Uterus (tissue), 4 donors: ENCODE measurements at places on chromosomes 4 and X.

GRCh38 chr4:168514249-168514852, 17.5 kb downstream of the PALLD start:
- DNase-seq: no peak

DNA sequence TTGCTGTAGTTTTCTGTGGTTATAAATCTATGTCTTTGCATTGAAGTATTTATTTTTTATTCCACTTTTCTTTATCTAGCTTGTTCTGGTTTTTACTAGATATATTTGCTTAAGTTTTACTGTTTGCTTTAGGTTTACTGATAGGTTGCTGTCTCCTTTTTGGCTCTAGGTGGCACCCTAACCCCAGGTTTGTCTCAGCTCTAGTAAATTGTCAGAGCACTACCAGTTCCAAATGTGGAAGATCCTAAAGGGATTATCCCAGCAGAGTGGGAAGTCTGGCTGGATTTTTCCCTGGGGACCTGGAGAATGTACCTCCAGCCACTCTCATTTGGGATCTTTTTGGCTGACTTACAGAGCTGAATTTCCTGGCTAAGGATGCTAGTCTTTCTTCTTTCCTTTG, 106.1 kb downstream of the PBDC1 start:
- peak; percentile 28 for DNase-seq

- DNase-seq: no peak
Observed at GRCh38 chr4:26896636-26897035, 36.0 kb downstream of the STIM2 start.

DNA sequence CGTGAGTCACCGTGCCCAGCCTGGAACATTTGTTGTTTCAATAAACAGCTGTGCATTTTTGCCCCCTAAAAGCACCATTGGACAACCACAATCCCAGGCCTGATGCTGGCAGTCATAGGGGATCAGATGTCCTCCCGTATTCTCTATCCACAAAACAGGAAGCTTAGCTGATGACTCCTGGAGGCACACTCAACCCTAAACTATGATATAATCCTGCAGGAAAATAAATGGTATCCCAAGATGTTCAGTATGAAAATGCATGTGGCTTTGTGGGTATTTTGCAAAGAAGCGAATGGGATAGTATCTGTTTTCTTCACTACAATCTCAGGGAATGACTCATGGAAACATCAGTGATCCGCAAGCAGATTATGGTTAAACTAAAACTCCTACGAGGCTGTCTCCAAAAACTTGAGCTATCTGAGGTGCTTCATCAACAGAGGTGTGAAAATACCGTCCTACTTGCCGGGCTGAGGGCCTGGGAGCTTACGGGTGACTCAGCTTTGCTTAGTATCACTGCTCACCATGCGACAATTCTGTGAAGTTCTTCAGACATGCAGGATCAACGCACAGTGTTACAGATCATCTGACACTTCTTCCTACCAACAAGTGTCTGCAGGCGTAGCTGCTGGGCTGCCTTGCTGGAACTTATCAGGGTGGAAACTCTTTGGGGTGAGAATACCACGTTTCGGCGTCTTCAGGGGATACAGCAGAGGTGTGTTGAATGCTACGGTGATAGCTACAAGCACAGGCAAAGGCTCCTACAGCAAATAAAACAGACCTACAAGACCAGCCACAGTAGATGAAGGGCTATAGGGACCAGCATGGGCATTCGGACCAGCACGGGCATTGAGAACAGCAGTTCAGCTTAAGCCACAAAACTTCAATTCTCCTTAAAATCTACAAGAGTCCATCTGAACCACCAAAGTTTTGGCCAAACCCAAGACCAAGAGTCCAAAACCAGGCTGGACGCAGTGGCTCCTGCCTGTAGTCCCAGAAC, 148.5 kb downstream of the DHRSX start:
- no peak for DNase-seq

DNA sequence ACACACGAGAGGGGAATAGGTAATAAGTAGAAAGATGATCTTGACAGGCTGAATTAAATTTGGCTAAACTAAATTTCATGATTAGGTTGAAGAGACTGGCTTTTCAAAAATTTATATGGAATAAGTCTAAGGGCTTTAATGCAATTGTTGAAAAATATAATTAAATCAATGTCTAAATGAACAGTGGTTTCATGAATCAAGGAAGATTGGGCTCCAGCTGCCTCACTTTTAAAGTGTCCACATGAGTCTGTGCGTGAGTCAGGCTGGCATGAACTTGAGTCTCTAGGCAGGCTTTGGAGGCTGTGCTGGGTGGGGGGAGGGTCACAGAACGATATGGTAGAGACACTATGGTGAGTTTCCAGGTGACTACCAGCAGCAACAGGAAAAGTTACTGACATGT, 111.9 kb downstream of the SORBS2 start:
- DNase-seq: no peak

GRCh38 chrX:39202641-39203040, 401.4 kb downstream of the MID1IP1 start:
- no peak for DNase-seq

DNA sequence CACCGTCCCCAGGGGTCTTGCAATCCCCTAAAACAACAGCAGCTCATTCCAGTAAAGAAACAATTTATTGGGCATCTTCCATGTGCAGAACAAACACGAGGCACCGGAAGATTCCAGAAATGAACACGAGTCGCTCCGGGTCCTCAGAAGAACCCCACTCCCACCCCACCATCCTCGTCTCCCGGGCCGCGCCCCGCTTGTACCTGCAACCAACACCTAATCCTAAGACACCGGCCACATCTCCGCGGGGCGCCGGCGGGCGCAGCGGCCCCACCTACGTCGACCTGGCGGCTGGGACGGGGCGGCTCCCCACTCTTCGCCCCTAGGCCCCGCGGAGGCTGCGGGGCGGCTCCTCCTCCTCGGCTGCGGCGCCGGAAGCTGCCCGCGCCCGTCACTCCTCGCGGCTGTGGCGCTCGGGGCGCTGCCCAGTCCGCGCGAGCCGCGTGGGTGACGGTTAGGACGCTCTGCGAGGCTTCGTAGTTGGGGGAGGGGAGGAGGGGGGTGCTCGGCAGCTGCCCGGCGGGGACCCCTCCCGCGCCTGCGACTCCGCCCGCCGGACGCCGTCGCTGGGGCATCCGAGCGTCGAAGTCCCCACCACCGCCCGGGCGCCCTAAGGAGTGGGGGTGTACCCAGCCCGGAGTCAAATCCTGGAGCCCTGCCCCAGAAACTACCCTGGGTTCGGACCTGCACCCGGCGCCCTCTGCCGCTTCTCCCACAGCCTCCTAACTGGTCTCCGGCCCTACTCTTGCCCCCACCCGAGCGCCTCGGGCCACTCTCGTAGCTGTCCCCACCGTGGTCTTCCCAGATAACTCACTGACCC, at the start of gene CCDC158:
CCDC158 (minus strand) TSS at position 380 of the 820 bp plus-strand sequence. CDS start 17,934 bp downstream, outside the sequence.
- peak; percentile 27 for DNase-seq

DNA sequence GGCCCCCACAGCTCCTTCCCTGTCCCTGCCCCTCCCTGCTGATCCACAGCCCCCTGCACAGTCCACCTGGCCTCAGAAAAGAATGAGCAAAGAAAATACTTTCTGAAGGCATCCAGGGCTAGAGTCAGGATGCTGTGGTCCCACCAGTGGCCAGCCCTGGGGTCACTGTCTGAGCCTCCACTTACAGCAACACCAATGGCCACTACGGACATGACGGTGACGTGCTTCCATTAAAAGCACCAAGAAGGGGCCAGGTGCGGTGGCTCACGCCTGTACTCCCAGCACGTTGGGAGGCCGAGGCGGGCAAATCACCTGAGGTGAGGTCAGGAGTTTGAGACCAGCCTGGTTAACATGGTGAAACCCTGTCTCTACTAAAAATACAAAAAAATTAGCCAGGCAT, 4.0 kb downstream of the JAKMIP1 start:
- no peak for DNase-seq
